GM04504 (cell line): ENCODE measurements at places on chromosomes 12 and 14.

DNA sequence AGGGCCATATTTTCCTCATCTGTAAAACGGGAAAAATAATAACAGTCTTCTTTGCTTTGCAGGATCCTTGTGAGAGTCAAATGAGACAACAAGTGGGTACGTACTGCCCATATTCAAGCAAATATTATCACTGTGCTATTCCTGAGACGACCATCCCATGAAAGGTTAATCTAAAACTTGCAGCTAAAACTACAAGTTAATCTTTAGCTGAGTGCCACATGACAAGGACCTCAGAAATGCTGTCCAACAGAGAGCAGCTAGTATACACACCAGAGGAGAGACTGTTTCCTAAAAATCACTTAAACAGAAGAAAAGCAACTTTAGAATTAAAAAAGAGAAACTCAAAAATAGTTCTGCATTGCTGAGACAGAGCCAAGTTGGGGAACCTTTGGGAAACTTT lies 162.7 kb upstream of the TMTC2 start:
- no peak for DNase-seq

- DNase-seq: no peak
These were observed 2.6 kb downstream of the SMIM41 start for GRCh38 chr12:52082026-52082668.

GRCh38 chr12:66900616-66901015 lies 221.7 kb upstream of the GRIP1 start:
- no peak for DNase-seq

DNA sequence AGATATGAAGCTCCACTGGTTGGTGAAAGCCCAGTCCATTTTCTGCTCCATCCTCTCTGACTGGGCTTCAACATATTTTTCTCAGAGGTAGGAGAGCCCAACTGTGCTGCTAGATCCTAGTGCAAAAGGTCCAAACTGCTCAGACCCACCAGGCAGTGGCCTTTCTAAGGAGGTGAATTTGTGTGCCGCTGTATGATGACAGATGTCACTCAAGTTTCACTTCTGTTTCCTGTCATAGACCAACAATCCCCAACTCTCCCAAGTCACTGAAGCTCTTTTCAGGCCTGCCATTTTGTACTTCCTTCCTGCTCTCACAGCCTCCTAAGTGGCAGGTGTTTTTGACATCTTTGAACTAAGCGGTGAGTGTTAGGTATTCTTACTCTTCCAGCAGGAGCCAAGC lies 16.4 kb upstream of the RNASE4 start:
- DNase-seq: no peak
